ENCODE measurements at places on chromosomes 13 and 19. TPM values are rescaled to one million over a fixed set of nuclear protein-coding genes. Genes with fewer than 3 reads are reported as not detected.

PRR36 gene
- 1.6 TPM for total RNA-seq

PRTN3 gene
- total RNA-seq = not detected

RFPL4AL1 gene
- total RNA-seq = not detected

TPTE2 gene
- total RNA-seq = not detected

MLLT1 gene
- total RNA-seq = 22.5 TPM

NCCRP1 gene
- total RNA-seq = 0.31 TPM

ZNF540 gene
- total RNA-seq = 0.03 TPM

TTYH1 gene
- total RNA-seq = not detected

FBXO27 gene
- not detected for total RNA-seq

ANKRD27 gene
- total RNA-seq = 39.4 TPM

FFAR1 gene
- not detected for total RNA-seq

DNA sequence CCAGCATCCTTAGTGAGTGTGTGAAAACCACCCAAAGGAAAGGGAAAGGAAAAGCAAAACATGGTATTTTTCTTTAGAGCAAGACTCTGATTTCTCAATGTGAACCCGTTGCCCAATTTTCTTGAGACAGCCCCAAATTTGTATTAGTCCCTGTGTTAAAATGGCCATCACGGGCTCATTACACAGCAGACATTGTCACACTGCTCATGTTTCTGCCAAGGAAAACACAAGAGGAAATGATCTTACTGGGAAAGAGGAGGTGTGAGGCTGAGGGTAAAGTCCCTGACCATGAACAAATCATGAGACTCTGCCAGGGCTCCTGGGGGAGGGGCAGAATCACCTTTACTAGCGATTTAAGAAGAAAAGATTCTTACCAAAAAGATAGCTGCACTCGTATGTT lies 54.4 kb downstream of the FAM124A start:
- DNase-seq = no peak

GRCh38 chr13:39866722-39867121 lies 211.3 kb downstream of the COG6 start:
- no peak for DNase-seq

DNA sequence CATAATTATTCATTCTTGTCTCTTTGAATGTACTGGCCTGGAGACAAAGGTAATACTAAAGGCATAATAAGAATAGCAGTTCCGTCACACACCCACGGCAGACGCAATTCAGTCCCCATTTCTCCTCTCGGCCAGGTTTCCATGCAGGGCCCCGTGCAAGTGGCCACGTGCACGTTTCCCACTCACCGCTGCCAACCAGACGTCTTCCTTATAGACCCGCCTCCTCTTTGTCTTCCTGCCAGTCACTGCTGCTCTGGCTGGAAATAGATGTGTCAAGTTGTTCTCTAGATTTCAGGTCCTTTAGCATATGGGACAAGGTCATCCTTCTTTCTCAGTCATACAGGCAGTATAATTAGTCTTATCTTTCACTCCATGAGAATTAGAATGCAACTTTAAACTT lies 204.3 kb downstream of the SUCLA2 start:
- DNase-seq = no peak

DNA sequence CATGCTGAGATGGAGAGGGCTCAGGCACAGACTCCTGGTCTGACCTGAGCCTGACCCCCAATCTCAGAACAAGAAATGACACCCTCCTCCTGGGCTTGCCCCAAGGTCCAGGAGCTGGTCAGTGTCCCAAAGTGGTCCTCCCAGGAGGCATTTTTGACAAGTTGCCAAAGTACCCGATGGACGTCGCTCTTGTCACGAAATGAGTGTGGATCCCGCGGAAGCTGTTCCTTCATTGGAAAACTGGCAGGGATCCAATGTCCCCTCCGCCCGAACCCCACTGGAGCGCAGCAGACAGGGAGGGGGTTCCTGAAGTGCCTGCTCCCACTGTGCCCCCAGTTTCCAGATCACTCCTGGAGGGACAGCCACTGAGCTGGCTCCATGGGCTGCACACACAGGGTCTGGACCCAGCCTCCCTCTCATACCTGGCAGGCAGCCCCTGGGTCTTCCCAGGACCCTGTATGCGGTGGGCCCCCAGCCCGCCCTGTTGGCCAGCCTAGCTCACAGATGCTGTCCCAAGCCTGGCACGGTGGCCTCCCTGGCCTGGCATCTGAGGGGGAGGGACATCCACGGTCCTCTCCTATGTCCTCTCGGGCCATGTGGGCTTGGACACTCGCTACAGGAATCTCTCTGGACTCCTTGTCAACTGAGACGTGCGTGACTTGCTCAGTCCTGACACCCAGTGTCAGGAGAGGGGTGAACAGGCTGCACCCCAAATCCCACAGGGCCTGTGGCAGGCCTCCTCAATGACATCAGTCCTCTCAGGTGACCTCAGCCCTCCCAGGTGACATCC lies 12.8 kb upstream of the ZNF14 start:
- DNase-seq = no peak

GRCh38 chr19:36030264-36031148 lies 2.2 kb downstream of the CLIP3 start:
- DNase-seq = no peak

DNA sequence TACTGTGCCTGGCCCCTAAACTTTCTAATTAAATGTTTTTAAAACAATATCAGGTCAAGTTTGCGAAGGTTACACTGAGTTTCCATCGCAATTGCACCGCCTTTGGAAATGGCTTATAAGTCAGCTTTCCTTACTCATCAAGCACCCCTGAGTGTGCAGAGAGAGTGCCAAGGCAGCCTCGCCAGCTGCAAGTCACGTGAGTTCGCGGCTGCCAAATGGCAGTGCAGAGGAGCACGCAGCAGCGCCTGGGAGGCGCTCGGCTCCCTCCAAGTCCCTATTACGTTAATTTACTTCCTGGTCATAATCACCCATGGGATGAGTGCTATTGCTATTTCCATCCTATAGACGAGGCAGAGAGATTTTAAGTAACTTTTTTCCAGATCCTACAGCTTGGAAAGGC lies 319.6 kb downstream of the TEX29 start:
- no peak for DNase-seq

- DNase-seq = no peak
Observed at GRCh38 chr13:77544355-77544754, 8.8 kb downstream of the SCEL start.

DNA sequence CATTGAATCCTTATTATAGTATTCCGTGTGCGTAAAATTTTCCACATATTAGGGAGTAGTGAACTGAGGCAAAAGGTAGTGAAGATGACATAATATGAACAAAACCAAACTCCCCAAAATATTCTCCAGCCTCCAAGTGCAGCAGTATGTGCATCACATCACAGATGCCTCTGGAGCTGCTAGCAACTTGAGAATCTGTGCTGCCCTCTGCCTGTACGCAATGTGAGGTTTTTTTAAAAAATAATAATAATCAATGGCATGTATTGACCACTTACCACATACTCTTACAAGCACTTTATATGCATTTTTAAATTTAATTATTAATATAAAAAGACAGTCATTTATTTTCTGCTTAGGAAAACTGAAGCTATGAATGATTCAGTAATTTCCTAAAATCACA lies 583.0 kb upstream of the SPRY2 start:
- DNase-seq = no peak

DNA sequence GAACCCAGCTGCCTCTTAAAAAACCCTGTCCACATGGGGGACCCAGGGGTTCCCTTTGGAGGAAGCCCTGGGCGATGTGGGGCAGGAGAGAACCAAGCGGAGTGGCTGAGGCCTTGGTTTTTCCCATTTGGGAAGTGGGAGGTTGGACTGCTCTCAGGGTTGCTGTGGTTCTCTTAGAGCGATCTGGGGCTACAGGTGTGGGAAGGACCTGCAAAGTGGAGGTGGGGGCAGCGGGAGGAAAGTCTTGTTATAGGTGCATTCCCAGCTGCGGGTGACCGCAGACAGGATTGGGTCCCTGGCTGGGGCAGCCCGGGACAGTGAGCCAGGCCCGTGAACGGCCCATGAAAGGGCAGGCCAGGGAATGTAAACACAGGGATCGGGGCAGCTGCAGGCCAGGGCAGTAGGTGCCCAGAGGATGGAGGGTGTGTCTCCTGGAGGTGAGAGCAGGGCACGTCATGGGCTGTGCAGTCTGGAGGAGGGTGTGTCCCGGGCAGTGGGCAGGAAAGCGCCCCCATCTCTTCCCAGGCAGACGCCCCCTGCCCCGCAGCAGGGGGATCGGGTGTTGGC lies 814 bp downstream of the SLC25A23 start:
- DNase-seq = peak; percentile 10

GRCh38 chr19:42683917-42684513 lies 56.3 kb downstream of the PSG3 start:
- DNase-seq = peak; percentile 72

DNA sequence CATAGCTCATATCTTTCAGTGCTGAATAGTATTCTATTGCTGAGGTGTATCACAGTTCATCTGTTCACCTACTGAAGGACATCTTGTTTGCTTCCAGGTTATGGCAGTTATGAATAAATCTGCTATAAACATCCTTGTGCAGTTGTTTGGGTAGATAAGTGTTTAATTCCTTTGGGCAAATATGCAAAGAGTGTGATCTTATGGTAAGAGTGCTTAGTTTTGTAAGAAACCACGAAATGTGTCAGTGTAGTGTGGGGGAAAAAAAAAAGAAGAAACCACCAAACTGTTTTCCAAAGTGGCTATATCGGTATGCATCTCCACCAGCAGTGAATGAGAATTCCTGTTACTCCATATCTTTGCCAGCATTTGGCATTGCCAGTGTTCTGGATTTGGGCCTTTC lies 93.3 kb downstream of the PIBF1 start:
- no peak for DNase-seq

DNA sequence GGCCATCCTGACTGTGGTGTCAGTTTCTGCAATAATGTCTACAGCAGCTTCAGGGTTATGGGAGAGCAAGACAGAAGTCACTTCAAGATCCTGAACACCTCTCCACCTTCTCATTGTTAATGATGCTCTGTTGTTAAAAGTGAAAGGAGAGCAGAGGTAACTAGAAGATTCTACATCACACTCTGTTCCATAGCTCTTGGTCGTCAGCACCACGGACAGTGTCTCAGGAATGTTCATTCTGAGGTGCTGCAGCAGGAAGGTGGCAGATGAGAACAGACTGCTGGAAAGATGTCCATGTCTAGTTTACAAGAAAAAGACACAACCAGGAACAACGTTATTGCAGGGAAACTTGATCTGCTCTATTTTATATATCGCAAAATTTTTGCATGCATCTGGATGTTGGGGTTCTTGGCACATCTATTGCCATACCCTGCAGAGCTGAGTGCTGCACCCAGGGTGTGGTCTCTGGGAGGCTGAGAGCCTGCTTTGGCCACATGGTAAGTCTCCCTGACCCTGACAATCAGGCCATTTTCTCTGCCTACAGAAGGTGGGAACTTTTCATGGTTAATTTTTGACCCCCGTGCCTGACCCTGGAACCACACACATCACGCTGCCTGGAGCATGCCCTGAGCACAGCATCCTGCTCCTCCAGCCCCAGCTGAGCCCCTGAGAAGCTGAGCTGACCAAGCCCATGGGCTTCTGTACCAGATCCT lies 12.7 kb downstream of the CEACAM21 start:
- peak; percentile 76 for DNase-seq

DNA sequence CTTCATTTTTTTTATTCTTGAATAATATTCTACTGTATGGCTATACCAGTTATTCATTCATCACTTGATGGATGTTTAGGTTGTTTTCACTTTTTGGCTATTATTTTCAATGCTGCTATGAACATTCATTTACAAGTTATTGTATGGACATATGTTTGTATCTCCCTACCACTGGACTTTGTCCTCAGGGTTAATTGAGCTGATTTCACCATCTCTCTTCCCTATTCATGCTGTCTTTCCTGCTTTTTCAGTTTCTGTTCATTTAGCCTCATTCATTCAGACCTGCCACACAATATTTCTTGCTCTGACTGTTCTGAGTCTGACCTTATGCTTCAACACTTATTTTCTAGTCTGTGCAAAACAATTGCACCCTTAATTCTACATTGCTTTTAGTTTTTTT lies 12.3 kb upstream of the C1QTNF9B start:
- DNase-seq = no peak
